Activated T-cell treated with anti-CD3 and anti-CD28 coated beads, Interleukin-2, amount 50 U/mL, for 24 hours (primary cell): ENCODE measurements at places on chromosomes 2 and 18.
A peak's percentile ranks its signal among the peaks of the same experiment; 100 is the strongest.

DNA sequence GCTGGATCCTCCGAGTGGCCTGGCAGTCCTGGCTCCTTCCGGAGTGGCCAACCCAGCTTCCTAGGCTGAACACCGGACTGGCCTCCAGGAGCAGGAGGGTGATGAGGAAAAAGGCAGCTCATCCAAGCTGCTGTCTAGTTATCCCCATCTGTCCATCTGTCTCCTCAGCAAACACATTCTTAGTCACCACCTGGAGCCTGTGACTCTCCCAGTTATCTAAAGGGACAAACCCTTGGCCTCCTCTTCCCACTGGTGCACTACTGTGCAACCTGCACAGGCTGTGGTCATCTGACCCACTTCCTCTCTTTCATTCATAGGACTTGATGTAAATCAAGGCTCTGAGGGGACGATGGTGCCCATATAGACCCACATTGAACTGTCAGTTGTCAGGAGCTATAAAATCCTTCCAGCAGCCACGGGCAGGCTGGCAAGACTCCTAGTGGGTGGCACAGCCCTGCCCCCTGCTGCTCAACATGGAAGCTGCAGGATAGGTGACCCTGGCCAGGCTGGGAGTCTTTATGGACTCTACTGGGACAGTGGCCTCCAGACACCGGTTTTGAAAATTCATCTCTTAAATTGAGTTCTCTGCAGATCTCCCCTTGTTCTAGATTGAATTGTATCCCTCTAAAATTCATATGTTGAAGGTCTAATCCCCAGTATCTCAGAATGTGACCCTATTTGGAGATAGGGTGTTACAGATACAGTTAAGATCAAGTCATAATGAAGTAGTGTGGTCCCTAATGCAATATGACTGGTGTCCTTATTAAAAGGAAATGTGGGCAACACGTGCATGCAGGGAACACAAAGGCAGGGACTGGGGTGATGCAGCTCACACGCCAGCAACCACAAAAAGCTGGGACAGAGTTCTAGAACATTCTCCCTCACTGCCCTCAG lies 29.3 kb upstream of the DUSP2 start:
- peak; percentile 90 for DNase-seq

DNA sequence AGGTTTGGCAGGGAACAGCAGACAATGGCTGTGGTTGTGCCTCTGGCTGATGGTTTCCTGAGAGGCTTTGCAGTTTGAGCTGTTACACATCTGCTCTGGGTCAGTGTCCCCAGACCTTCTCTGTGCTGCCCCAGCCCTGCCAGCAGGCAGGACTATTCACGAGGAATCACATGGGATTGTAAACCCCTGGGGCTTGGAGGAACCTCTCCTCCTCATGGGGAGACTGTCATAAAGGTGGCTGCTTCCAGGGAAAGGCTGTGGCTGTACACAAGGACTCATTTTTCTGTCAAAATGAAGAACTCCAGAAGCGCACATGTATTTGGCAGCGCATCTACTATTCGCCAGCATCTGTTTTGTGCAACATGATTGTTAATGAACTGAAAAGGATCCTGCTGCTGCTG lies 142.6 kb upstream of the CYP1B1 start:
- no peak for DNase-seq

DNA sequence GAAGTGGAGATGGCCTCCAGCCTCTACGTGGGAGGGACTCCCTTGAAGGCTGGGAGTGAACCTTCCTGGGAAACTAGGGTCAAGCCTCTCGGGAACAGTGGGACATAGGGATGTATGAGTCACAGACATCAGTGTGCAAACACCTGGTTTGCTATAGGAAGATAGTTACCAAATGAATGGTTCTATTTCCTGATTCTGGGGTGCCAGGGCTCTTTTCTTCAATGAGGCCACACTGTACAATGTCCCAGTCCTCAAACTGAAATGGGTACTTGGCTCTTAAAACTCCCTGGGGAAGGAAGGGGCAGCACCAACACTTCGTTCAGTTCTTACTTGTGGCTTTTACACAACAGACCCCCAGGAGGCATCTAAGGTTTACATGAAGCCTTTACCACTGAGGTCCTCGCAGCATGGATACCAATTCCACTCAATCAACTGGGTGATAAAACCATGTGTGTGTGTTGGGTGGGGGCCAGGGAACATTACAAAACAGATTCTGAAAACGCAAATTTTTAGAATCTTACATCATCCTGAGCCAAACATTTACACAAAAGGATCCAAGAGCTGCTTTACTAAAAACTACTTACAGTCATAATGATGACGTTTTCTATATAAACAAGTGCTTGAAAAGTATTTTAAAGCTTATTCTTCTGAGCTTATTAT lies 10.4 kb downstream of the ERFE start:
- DNase-seq: peak; percentile 11

DNA sequence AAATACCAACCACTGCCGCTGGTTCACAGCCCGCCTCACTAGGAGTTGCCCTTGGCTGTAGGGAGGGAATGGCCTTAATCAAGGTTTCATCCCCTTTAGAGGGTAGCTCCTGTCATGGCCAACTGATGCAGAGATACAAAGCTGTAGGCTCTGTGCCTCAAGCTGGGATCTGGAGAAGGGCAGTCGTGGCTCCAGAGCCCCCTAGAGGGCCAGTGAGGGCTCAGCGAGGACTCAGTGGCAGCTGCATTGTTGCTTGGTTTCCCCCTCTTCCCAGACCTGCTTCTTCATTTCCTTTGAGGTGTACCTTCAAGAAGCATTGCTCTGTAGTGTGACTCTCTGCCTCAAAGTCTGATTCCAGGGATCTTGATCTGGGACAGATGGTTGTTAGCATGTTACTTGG lies 302.1 kb downstream of the LPIN1 start:
- no peak for DNase-seq

DNA sequence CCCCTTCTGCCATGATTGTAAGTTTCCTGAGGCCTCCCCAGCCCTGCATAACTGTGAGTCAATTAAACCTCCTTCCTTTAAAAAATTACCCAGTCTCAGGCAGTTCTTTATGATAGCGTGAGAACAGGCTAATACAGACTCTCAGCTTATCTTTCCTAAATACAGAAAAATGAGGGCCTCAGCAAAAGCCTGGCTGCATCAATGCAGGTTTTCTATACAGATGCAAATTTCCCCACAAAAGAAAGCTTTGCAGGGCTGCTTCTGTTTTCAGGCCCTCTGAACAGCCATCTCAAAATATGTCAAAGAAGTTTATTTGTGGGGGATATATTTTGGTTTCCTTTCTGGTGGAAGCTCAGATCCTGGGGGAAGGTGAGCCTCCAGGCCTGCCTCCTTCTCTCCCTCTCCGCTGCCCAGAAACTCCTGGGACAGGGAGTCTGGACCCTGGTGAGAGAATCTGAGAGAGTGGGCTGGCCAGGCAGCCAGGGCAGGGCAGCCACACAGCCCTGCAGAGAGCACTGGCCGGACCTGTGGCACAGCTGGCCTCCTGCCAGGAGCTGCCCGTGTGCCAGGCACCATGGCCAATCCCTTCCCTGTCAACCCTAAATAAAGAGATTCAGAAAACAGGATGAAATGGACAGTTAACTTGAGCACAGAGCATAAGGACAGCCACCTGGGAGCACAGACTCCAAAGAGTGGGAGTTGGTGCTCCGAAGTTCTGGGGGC lies 21.6 kb upstream of the AGXT start:
- no peak for DNase-seq

DNA sequence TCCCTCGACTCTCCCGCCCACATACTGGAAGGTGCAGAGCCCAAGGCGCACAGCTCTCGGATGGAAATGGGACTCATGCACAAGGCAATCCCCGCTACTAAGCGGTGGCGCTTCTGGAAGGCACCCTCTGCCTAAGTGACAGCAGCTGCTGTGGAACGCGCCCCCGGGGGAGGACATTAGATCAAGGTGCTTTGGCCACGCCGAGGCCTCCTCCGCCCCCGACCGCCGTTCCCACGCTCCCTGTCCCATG lies 202 bp downstream of the MCEE start:
- DNase-seq: no peak

DNA sequence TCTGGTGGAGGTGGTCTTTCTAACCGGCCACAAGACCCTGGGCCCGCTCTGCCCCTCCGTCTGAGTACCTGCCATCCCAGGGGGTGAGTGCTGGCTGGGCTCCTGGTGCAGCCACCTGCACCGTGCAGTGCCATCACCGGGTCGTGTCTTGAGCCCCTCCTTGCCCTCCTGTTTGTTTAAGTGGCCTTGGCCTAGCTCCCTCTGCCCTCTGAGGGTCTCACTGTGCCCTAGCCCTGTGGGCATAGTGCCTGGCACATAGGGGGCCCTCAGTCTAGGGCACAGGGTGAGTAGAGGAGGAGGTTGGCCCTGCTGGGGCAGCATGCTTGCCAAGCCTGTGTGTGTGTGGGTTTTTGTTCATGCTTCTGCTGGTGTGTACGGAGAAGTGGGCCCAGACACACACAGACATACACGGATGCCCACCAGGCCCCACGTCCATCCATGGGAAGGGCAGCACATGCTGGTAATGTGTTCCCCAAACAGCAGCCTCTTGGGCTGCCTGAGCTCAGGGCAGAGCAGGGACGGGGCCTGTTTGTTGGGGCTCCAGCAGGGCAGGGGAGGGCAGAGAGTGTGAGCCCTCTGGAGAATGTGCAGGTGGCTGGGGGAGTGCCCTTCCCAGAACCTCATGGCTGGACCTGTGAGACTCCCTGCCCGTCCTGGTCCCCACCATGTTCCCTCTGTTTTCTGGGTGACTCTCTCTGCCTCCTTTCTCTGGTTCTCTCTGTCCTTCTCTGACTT lies 94.6 kb downstream of the GLI2 start:
- no peak for DNase-seq

DNA sequence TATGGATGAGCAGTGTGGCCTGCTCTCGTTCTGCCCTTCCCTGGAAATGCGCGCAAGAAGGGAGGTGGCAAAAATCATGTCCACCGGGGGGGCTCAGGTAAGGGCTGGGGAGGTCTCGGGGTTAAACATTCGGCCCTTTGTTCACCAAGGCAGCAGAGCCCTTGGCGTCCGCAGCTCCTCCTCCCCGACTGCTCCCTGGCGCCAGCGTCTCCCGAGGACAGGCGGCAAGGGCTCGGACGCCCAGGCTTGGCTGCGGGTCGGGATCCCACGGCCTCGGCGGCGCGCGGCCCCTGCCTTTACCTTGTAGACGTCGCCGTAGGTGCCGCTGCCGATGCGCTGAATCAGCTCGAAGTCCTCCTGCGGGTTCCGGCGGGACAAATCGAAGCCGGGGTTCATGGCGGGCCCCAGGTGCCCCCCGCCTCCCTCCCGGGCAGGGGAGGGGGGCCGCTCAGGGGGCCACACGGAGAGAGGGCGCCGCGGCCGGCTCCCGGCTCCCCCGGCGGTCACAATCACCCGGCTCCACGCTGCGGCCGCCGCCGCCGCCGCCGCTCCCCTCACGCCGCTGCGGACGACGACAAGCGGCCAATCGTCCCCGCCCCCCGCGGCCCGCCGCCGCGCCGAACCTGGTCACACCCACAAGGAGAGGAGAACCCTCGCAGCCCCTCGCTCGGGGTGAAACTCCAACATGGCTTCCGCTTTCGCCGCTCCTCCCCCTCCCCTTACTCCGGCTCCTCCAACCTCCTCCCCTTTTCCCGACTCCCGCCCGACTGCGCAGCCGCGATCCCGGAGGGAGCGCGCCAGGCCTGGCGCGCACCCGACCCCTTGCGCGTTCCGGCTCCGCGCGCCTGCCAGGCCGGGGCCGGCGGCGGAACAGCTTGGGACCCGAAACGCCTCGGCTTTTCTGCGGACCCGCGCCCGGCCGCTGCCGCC lies at the start of gene MAP4K3:
TSS of gene MAP4K3 (minus strand) at position 694 of the 930 bp plus-strand sequence. CDS start at position 396, 298 bp downstream.
- peak; percentile 85 for DNase-seq

DNA sequence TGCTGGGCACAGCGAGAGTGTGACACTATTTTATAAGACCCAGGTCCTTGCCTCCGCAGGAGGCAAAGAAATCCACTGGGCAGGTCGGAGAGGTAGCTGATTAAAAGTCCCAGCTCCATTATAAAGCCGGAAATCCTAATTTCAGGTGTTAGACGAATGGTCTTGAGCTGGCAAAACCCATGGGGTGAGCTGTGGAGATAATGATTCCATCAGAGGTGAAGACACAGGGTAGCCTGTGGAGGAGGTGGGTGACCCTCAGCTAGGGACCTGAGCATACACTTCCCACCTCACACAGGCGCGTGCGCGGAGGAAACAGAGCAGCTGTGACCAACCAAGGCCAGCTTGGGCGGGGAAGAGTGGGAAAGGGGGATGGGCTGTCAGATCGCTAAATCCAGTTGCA lies 201.7 kb upstream of the CXCR4 start:
- DNase-seq: no peak

GRCh38 chr2:64492821-64493220 lies 31.3 kb upstream of the AFTPH start:
- DNase-seq: no peak

- no peak for DNase-seq
Measured at GRCh38 chr2:157170299-157170698, 87.2 kb upstream of the GALNT5 start.

- no peak for DNase-seq
Measured at GRCh38 chr2:38794235-38794946, 16.4 kb downstream of the GEMIN6 start.

GRCh38 chr18:54532962-54533361 lies 58.1 kb upstream of the DYNAP start:
- no peak for DNase-seq

DNA sequence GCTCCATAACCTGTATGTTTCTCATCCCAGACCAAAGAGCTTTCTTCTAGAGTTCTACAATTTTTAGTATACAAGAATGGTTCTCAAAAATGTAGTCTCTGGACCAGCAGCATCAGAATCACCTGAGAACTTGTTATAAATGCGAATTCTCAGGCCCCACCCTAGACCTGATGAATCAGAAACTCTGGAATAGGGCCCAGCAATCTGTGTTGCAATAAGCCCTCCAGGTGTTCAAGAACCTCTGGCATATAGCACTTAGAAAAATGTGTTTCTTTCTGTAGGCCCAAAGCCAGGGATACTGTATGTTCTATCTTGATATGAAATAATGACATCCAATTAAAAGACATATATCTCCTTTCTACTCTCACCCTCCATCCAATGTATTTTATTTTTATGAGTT lies 10.4 kb downstream of the PAIP2B start:
- DNase-seq: no peak
